EH (cell line): ENCODE measurements at places on chromosomes 3 and 15.
A peak's percentile ranks its signal among the peaks of the same experiment; 100 is the strongest.

GRCh38 chr15:100017140-100017539 lies 283.9 kb upstream of the LYSMD4 start:
- DNase-seq, result no peak

GRCh38 chr3:50323614-50324199 lies 1.2 kb upstream of the HYAL2 start:
- no peak for DNase-seq

GRCh38 chr15:38652998-38653397 lies 88.4 kb upstream of the RASGRP1 start:
- no peak for DNase-seq

GRCh38 chr3:195407531-195408409 lies 35.0 kb downstream of the ACAP2 start:
- DNase-seq, result no peak

GRCh38 chr3:101950985-101951733 lies 101.8 kb downstream of the NFKBIZ start:
- no peak for DNase-seq

- peak; percentile 94 for DNase-seq
These were observed 153.8 kb downstream of the RAP2B start for GRCh38 chr3:153315781-153316180.

DNA sequence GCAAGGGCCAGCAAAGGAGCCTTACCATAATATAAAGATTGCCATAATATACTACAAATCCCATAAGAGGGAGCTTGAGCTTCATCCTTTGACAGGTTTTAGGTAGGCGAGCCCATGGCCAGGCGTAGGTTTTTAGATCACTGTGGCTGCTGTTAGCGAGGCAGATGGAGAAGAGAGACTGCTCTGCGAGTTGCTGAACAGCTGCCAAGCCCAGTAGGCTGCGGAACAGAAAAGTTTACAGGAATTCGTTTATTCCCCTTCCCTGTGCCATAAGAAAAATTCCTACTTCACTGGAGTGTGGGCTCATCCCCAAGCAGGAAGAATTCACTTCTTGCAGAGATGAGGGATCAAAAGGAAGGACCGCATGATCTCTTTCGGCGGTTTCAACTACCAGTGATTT lies 30.5 kb downstream of the TMED3 start:
- no peak for DNase-seq

DNA sequence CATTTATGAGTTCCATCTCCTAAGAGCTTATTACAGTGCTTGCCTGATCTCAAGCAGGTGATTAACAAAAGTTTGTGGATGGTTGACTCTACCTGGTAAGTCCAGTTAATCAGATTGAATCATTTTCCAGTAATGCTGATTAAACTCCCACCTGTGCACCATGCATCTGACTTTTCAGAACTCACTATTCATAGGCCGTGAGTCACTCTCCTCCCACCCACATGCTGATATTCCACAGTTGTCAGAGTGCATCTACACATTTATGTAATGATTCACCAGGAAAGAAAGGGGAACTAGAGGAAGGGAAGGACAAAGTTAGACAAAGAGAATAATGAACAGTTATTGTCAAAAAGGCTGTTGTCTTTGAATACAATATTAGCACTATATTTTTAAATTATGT lies 106.2 kb upstream of the UBE3A start:
- peak; percentile 1 for DNase-seq

- no peak for DNase-seq
These were observed 86.9 kb upstream of the UBE2E2 start for GRCh38 chr3:23116081-23116837.

DNA sequence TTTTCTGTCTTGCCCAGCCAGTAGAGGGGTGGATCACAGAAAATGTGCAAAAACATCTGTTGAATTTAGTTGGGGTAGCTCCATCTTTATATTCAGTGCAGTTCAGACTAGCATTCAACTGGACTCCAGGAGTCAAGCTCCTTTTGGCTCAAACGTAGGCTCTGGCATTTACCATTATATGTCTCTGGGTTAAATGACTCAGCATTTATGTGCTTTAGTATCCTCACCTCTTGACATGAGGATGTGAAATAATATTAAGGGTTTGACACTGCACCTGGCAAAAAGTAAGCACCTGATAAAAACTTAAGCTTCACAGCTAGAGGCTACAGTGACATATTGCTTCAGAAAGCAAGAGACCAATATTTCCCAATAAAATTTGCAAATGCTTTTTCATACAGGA lies 14.8 kb downstream of the PRC1 start:
- no peak for DNase-seq

DNA sequence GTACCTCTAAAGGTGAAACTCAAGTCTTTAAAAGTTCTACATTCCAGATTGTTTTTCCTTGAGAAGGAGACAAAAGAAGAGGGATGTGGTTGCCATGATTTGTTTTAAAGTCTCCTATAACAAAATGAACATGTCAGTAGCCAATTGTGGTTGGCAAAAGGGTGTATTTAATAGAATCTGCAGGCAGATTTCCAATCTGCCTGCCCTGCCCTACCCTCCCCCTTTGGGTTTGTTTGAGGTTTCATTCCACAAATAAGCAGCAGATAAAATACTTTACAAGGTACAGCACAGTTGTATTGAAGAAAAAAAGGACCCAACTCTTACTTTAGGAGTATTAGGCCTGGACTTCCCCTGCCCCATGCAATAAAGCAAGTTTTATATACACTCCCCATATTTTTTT lies 59.5 kb downstream of the MLH1 start:
- no peak for DNase-seq

DNA sequence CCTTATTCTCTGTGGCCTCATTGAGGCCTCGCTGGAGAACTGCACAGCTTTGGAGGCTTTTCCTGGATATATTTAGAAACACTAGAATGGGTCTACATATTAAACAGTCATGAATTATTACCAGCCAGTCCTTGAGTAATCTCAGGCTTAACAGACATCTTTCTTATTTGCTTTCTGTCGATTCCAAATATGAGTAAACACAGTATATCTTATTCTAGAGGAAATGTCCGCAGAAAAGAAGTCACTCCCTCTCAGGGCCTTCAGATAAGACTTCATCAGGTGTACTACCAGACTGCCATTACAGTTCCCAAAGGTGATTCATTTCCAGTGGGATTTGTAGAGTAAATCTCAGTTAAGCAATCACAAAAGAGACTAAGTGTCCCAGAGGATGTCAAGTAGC lies 310.7 kb downstream of the RBMS3 start:
- DNase-seq, result no peak

GRCh38 chr15:45549541-45550220 lies 27.1 kb upstream of the SLC30A4 start:
- peak; percentile 86 for DNase-seq

DNA sequence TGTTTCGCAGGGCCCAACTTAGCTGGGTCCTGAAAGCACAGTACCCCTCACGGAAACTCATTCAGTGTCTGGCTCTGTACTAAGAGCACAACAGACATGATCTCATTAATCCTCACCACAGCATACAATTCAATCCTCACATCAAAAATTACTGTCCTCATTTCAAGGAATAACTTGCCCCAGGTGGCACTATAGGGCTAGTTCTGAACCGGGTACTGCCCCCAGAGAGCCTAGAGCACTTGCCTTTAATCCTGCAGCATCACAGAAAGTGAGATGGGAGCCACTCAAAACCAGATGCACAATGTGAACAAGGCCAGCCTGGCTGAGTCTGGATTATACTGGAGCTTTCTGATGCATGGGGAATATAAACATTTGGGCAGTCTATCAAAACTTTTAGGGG lies 122.6 kb downstream of the OSBPL10 start:
- peak; percentile 7 for DNase-seq

DNA sequence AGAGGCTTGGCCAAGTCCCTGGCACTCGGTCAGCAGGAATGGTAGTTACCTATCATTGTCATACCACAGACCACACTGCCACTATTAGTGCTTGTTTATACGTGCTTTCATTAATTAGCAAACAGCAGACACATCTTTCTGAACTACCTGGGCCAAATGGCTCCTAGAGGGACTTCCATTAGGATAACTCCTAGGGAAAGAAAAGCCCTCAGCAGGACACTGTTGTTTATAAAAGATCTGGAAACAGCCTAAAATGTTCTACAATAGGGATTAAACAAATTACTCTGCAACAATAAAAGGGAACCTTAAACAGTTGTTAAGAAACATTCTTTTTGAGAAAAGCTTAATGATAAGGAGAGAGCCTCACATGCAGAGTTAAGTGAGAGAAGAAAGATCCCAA lies 38.5 kb downstream of the ARHGEF3 start:
- DNase-seq, result no peak

DNA sequence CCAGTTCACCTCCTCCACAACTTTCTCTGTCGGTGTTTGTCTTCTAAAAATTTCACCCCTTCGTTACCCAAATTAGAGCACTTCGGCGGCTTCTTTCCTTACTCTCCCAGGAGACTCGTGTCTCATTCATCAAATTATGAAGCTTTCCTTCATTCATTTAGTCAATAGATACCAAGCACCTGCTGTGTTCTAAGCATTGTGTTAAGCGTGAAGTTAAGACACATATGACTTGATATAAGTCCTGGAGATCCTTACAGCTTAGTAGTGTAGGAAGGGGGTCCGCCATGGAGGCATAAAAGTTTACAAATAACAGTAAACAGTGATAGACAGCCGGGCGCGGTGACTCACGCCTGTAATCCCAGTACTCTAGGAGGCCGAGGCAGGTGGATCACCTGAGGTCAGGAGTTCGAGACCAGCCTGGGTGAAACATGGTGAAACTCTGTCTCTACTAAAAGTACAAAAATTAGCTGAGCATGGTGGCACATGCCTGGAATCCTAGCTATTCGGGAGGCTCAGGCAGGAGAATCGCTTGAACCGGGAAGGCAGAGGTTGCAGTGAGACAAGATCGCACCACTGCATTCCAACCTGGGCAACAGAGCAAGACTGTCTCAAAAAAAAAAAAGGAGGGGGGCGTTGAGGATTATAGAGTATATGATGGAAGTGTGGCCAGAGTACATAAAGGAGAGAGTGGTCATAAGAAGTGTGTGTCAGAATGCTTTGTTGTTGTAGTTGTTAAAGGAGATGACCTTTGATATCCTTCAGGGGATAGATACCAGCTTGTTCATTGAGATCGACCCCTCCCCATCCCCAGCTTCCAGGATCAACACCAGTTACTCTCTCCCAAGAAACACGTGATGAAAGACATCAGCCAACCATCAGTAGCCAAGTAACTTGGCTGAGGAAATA lies 744 bp upstream of the CCDC32 start:
- DNase-seq, result no peak

- DNase-seq, result peak; percentile 15
These were observed 195.6 kb downstream of the XXYLT1 start for GRCh38 chr3:195075199-195075940.

- no peak for DNase-seq
These were observed 173.0 kb upstream of the MITF start for GRCh38 chr3:69566275-69566674.

DNA sequence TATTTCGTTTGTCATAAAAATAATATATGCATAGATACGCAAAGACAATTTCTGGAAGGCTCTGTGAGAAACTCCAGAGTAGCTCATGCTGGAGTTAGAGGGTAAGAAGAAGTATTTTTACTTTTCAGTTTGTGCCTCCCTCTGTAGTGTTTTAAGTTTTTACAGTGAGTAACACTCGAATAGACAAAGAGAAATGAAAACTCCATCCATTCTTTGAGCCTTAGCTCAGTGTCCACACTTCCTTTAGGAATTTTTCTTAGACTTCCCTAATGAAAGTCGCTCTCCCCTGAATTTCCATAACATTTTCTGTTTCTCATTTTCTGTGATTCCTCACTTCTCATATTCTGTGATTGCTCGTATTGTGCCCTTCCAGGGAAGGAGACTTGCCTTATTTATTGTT lies 2.1 kb downstream of the BLOC1S6 start:
- DNase-seq, result peak; percentile 44

GRCh38 chr3:122598151-122598550 lies 20.7 kb downstream of the PARP15 start:
- no peak for DNase-seq

DNA sequence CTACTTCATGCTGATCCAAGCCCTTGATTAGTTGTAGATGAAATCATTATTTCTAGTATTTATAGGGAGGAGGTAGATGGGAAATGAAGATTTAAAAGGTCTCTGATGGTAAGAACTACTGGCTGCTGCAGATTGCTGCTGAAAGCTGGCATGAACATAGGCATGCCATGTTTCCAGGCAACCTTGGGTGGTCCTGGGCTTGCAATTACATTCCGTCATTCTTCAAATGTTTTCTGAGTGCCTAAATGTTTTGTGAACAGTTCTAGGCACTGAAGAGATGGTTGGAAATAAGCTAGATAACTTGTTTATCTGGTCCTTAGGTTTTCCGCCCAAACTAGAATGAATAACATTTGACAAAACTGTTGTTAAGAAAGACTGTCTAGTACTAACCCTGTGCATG lies 95.8 kb downstream of the KCNAB1 start:
- no peak for DNase-seq

DNA sequence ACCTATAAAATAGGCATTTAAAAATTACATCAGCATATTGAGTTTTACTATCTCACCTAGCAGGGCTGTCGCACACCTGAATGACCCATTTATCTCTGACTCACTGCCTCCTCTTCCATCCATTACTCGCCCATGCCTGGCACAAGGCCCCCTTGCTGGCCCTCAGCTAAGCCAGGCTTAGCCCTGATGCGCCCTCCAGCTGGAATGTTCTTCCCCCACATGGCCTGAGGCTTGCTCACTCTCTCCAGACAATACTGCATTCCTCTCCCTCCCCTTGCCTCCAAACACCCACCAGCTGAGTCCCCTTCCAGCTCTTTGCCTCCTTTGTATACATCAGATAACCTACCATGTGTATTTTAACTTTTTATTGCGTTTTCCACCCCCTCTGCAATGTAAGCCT lies 7.2 kb downstream of the SH3BP5 start:
- peak; percentile 84 for DNase-seq

- peak; percentile 44 for DNase-seq
These were observed 588 bp upstream of the VIPR1 start for GRCh38 chr3:42501681-42502428.

DNA sequence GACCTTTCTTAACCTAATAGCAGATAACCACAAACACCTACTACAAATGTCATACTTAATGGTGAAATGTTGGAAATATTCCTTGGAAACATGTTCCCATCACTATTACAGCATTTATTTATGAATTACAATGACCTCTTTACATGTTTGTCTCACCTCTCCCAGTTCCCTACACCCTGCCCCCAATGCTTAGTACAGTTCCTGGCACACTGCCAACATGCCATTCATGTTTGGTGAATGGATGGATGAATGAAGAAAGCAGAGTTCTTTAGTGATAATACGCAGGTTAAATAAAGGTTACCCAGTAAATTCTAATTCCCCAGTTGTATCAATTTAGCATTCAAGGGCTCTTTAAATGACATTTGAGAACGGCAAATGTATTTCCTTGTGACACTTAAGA lies 259.9 kb upstream of the ATP11B start:
- DNase-seq, result no peak

- DNase-seq, result peak; percentile 59
These were observed 62.7 kb downstream of the EOMES start for GRCh38 chr3:27659279-27660021.

GRCh38 chr15:100602823-100603393 lies 519 bp downstream of the ASB7 start:
- DNase-seq, result peak; percentile 41

GRCh38 chr3:64027658-64028057 lies 4.4 kb upstream of the PSMD6 start:
- DNase-seq, result no peak
